ENCODE measurements at places on chromosomes 12 and 14. TPM values are rescaled to one million over a fixed set of nuclear protein-coding genes. Genes with fewer than 3 reads are reported as not detected.

GRCh38 chr14:94659256-94659655 is 47.1 kb downstream of the SERPINA3 start:
- H3K27me3 ChIP-seq: no peaks in the 10 kb centered on the region
- no peaks in the 10 kb centered on the region for H3K36me3 ChIP-seq
- H3K4me1 ChIP-seq: peaks cover 3% of the 10 kb centered on the region

The RNU4-1 gene
- under 0.01 TPM for total RNA-seq

DNA sequence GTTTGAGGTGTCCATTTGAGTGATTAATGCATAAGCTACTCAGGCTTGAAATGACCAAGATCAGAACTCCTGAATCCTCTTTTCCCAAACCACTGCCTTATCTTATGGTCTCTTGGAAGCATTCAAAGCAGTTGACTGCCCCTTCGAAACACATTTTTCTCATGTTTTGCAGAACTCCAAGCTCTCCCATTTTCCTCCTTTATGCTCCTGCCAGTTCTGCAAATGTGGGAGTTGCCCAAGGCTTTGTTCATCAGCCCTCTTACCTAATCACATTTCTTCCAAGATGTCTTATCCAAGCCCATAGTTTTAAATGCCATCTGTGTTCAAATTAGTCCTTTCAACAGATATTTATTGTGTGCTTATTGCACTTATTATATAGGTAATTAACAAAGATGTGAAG is 1.8 kb upstream of the DNAAF2 start:
- H3K27ac ChIP-seq: no peak overlapping the region
- peaks cover 5% of the 10 kb centered on the region for H3K36me3 ChIP-seq
- DNase-seq: no peak
- no peak overlapping the region for H3K4me3 ChIP-seq
- no peaks in the 10 kb centered on the region for H3K27me3 ChIP-seq

DNA sequence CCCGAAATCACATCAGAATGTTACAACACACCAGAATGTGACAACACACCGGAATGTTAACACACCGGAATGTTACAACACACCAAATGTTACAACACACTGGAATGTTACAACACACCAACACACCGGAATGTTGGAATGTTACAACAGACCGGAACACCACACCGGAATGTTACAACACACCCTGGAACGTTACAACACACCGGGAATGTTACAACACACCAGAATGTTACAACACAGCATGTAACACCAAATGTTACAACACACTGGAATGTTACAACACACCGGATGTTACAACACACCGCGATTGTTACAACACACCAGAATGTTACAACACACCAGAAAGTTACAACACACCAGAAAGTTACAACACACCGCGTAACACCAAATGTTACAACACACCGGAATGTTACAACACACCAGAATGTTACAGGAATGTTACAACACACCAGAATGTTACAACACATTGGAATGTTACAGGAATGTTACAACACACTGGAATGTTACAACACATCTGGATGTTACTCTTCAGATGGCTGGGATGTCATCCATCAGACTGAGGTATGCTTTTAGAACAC is 21.1 kb downstream of the CHFR start:
- H3K27ac ChIP-seq: no peak overlapping the region
- H3K27me3 ChIP-seq: no peaks in the 10 kb centered on the region
- H3K4me3 ChIP-seq: no peak overlapping the region
- no peaks in the 10 kb centered on the region for H3K36me3 ChIP-seq

The ALX1 gene
- total RNA-seq: not detected

The PTCSC3 gene
- not detected for total RNA-seq

DNA sequence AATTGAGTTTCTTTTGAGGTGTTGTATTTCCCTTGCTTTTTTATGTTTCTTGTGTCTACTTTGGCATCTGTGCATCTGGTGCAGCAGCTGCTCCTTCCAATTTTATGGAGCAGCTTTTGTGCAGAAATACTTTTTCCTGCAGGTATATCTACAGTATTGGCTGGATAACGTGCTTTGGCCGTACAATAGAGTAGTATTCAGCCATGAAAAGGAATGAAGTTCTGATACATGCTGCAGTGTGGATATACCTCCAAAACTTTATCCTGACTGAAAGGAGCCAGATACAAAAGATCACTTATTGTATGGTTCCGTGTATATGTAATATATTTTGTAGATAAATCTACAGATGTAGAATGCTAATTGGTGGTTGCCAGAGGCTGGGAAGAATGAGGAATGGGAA is 74.6 kb downstream of the ERC1 start:
- no peaks in the 10 kb centered on the region for H3K27me3 ChIP-seq
- no peaks in the 10 kb centered on the region for H3K36me3 ChIP-seq
- H3K27ac ChIP-seq: no peak overlapping the region
- H3K4me1 ChIP-seq: no peaks in the 10 kb centered on the region

All from adrenal gland (tissue), 19 donors.